ENCODE measurements at places on chromosomes 13 and 19. TPM values are rescaled to one million over a fixed set of nuclear protein-coding genes. Genes with fewer than 3 reads are reported as not detected.

Gene APOE
- 6.5 TPM for total RNA-seq

Gene ZNF844
- total RNA-seq: 15.4 TPM

Gene FPR2
- not detected for total RNA-seq

Gene FREM2
- total RNA-seq: 4.3 TPM

DNA sequence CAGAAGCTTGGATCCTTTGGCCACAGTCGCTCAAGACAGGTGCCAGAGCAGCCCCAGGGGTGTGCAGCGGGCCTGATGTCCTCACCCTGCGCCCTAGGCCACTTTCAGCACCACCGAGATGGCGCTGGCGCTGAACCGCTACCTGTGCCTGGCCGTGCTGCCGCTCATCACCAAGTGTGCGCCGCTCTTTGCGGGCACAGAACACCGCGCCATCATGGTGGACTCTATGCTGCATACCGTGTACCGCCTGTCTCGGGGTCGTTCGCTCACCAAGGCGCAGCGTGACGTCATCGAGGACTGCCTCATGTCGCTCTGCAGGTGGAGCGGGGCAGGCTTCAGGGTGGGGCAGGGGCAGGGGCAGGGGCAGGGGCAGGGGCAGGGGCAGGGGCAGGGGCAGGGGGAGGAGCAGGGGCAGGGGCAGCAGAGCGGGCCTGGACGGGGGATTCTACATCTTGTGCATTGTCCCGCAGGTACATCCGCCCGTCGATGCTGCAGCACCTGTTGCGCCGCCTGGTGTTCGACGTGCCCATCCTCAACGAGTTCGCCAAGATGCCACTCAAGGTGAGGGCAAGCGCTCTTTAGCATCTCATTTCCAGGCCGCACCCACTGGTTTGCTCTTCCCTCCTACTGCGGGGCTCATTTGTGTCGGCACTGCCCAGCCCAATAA is 69.1 kb downstream of the RYR1 start:
- DNase-seq: no peak

GRCh38 chr13:95226050-95226449 is 75.2 kb downstream of the ABCC4 start:
- no peak for DNase-seq

DNA sequence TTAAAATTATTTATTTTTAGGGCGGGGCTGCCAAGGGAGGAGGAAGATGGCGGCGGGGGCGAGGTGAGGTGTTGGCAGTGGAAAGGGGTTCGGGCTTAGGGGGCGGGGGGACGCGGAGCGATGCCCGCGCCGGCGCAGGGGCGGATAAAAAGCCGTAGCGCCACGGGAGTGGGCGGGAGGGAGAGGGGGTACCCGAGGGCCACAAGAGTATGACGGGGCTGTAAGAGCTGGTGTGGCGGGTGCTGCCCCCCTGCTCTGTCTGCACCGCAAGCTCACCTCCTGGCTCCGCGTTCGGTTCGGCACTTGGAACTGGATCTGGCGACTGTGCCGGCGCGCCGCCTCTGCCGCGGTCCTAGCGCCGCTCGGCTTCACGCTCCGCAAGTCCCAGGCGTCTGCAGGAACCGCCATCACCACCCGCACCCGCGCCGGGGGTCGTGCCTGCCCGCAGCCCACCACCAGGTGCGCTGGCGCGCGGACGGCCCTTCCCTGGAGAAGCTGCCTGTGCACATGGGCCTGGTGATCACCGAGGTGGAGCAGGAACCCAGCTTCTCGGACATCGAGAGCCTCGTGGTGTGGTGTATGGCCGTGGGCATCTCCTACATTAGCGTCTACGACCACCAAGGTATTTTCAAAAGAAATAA is 265.2 kb upstream of the SGCG start:
- DNase-seq: peak; percentile 41

DNA sequence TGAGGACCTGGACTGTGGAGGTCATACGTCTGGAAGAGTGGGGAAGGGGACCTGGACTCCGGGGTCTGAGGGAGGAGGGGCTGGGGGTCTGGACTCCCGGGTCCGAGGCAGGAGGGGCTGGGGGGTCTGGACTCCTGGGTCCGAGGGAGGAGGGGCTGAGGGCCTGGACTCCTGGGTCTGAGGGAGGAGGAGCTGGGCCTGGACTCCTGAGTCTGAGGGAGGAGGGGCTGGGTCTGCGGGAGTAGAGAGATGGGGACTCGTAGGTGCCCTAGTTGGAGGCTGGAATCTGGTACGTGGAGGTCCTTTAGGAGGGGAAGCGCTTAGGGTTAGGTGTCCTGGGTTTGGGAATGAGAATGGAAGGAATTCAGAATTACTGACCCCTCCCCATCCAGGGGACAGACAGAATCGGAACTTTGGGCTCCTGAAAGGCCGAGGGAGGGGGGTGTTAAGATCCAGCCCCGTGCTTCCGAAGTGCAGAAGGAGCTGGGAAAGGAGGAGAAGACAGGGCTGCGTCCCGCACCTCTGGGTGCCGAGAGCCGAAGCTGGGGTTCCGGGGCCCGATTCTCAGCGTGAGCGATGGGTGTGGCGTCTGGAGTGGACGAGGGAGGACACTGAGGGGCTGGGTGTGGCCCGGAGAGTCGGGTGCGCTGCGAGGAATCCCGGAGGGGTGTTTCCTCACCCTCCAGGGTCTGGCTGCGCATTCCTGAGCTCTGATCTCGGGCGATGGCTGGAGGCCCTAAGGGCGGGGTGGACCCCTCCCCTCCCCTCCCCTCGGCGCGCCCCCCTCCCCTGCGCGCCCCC is 608 bp downstream of the MYADM start:
- DNase-seq: peak; percentile 58

DNA sequence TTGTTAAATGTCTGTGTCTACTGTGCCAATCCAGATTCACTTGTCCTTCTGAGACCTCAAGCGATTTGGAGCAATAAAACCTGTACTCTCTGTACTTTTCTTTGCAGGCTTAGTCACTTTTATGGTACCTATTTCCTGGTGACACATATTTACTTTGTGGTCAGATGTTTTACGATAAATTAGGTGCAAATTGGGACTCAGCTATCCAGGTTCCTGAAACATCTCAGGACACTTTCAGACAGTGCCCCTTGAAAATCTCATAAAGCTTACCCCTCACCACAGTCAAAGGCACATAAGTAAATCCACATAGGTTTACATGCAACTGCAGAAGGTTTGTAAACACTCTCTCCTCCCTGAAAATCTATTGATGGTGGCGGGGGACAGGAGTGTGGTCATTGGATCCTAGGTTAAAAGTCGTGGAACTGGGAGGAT is 438.8 kb downstream of the EFNB2 start:
- DNase-seq: no peak

GRCh38 chr19:11461453-11461852 is 19.4 kb downstream of the ELAVL3 start:
- DNase-seq: no peak

Measured in SJCRH30 (cell line).